ENCODE measurements at places on chromosomes 13 and 19. TPM values are rescaled to one million over a fixed set of nuclear protein-coding genes. Genes with fewer than 3 reads are reported as not detected.

DNA sequence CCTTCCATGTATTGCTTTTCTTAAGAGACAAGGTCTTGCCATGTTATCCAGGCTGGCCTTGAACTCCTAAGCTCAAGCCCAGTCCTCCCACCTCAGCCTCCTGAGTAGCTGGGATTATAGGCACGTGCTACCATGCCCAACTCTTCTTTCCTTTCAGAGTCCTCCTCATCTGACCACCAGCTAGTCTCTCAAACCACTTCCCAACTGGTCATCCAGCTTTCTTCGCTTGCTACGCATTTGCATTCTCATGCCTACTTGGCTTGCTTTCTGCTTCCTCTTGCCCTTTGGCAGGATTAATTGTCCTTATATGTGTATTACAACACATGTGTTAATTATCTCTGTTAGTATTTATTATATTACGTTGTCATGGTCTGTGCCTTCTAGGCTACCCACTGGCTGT, 6.3 kb downstream of the GPR18 start:
- DNase-seq, result no peak

GRCh38 chr13:26605845-26606244, 48.4 kb downstream of the WASF3 start:
- peak; percentile 44 for DNase-seq

DNA sequence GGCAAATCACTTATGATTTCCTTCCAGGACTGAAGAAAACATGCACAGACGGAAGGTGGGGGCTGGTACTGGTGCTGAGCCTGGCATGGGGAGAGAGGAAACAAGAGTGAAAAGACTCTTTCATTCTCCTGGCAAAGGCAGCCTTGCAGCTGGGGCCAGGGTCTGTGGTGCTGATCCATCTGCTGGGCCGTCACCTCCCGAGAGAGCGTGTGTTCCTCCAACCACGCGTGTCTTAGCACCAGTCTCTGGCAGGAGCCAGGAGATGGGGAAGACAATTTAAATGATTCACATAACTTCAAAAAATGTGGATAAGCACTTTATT, 23.9 kb upstream of the SPART start:
- no peak for DNase-seq

DNA sequence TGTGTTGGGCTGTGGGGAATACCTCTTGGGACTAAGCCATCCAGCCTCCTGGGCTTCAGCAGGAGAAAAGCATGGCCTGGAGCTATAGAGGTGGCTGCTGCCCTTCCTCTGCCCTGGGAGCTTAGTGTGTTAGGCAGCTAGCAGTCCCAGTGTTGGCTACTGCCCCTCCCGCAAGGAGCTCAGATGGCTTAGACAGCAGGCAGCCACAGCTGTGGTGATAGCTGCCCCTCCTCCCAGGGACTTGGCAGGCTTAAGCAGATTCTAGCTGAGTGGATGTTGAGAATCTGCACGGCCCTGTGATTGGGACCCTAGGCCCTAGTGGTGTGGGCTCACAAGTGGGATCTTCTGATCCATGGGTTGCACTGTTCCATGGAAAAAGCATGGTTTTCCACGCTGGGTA, 264.5 kb downstream of the TDRD3 start:
- DNase-seq, result no peak

GRCh38 chr19:12859546-12859945, 21.2 kb downstream of the MAST1 start:
- no peak for DNase-seq

DNA sequence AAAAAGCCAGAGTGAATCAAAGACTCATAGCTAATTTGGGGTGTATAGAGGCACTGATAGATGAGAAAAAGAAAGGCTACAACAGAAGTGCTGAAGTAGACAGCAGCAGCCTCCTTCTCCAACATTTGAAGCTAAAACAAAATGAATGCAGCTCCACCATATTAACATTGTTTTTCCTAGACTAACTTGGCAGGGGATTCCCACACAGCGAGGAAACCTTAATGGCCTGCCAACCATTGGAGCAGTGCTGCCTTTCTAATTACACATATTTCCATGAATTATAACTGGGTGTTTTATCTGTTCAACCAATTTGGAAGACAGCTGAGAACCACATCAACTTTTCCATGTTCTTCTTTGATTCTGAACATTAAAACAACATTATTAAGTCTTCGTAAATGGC, 478.6 kb downstream of the LIG4 start:
- DNase-seq, result no peak

- no peak for DNase-seq
Observed at GRCh38 chr13:31930490-31930889, 101.1 kb upstream of the FRY start.

Gene EDDM13
- total RNA-seq, result not detected
